A673 (cell line): ENCODE measurements at places on chromosomes 5 and 9.

GRCh38 chr9:102551346-102551745 lies 443.8 kb upstream of the CYLC2 start:
- no peak for DNase-seq

DNA sequence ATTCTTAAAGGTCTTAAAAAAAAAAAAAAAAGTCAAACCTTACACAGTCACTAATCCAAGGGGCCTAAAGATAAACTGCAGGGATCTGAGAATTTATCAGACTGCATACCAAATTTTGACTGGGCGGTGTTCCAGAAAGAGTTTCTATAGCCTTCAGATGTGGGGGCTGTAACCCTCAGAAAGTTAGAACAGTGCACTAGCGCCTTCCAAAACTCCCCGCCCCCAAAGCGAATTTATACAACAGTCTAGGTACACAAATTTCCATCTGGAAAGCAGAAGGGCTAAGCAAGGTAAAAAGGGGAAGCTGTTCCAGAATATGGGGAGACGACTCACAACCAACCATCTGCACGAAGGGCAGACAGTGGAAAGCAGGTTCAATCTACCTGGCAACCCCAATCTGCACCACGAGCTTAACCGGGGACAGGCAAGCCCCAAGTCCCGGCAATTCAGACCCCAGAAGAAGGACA lies 813 bp downstream of the ERMP1 start:
- DNase-seq: peak; percentile 14

GRCh38 chr9:4515958-4516375 lies 25.7 kb downstream of the SLC1A1 start:
- peak; percentile 60 for DNase-seq

- DNase-seq: peak; percentile 2
Observed at GRCh38 chr9:73780916-73781315, 629.3 kb downstream of the ANXA1 start.

DNA sequence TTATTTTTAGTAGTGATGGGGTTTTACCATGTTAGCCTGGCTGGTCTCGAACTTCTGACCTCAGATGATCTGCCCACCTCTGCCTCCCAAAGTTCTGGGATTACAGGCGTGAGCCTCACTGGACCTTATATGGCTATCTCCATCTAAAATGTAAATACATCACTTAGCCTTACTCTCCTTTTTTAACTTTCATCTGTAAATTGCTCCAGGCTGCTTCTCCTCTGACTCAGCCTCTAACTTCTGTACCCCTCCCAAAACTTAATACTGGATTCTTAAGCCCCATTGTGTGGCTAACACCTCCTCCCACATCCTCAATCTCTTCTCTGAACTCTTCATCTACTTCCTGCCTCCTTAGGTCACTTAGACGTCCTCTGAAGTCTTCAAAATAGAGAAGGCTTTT lies 4.0 kb downstream of the SNX30 start:
- DNase-seq: peak; percentile 47

GRCh38 chr5:78610636-78611035 lies 37.9 kb downstream of the LHFPL2 start:
- no peak for DNase-seq

DNA sequence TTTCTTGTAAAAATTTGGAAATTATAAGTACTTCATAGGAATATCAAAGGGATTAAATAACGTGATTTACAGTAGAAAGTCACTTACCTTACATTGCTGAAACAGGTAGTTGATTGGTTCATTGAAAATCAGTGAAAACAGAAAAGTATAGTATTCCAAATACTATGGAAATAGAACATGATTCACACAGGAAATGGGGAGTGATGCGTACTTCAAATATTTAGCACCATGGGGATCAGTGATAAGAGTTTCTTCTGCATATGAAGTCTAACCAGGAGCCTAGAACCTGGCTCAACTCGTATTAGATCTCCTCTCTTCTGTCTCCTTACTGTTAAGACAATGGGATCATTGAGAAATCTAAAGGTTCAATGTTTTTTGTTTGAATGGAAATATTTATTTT lies 133.3 kb downstream of the FAM174A start:
- DNase-seq: peak; percentile 3

DNA sequence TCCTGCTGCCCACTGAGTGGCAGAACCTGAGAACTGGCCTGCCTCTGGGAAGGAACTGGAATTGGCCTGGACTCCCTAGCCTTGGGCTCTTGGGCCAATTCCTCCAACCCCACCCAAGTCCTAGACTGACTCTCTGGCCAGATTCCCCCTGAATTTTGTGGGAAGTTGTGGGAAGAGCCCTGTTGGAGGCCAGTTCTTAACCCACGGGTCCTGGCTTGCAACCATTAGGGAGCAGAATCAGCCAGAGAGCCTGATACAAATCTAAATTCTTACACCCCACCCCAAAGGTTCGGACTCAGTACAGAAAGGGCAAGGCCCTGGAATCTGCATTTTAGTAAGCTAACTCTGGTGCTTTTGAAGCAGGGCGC lies 125.3 kb upstream of the SLC25A48 start:
- DNase-seq: no peak

DNA sequence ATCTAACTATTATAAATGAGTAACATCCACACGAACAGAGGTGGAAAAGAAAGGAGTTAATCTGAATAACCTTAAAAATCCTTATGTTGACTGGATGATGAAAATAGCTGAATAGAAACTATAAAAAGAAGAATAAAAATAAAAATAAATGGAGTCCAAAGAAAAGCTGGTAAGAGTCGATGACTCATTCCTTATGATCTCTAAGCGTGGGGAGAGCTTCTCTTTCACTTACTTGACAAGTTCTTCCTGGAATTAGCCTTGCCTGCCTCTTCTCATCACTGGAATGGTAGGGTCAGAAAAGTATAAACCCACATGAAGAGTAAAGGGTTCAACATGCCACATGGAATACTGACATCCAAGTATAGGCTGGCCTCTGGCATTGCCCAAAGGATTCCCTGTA lies 477.0 kb upstream of the RGMB start:
- no peak for DNase-seq

DNA sequence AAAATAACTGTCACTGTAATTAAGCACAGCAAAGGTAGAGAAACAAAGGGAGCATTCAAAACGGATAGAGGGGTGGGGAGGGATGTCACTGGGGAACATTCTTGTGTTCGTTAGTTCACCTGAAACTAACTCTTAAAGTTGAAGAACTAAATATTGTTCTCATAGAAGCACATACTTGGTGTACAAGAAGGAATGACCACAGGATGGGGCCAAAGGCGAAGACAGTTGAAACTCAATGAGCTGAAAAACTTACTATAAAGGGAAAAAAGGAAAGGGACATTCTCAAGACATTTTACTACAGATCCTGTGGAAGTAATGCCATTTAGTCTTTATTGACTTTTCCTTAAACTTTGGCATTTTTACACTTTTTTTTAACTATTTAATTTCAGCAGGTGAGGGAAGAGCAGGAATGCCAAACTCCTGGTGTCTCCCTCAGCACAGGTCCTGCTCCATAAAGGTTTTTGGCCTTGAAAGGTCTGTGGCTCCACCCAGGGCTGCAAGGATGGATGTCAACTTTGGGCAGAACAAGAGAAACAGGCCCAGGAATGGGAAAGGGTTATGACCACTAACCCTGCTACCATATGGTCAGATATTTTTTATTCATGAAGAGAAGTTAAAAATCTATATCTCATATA lies 197.6 kb upstream of the RASA1 start:
- DNase-seq: peak; percentile 65

DNA sequence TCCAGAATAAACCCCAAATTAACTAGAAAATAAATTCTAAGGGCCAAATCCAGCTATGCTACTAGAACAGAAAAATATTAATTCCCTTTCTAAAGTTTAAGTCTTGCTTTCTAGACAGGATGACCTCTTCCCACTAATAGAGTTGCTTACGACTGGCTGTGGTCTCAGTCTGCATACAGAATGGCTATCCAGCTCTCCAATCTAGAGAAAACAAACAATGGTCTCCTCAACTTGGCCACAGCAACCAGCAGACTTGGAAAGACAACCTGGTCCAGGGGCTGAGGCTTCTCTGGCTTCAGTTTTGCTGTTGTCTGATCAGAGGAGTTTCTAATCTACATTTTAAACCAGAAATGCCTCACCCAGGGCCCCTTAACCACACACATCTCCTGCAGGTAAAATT lies 28.9 kb downstream of the RASEF start:
- DNase-seq: no peak

DNA sequence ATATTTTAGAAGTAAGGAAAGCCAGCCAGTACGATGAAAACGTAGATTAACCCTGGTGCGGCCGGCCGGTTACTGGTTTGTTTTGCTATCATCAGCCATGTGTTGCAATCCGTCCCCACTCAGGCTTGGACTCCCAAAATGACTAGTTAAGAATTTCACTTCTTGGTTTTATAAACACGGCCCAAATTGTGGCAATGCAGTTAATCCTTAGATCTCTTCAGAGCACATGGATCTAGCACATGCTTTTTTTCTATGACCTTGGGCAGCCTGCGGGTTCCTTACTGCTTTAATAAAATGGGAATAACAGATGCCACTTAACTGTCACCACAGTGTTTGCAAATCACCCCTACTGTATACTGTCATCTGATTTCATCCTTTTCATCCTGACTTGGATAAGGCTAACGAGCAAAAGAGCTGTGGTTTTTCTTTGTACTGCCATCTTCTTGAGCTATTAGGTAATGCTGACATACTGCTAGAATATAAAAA lies 1.5 kb downstream of the NDFIP1 start:
- peak; percentile 36 for DNase-seq

- no peak for DNase-seq
Observed at GRCh38 chr9:36913393-36914211, 120.5 kb downstream of the PAX5 start.

- DNase-seq: no peak
Observed at GRCh38 chr9:102087141-102087540, 348.7 kb upstream of the GRIN3A start.

DNA sequence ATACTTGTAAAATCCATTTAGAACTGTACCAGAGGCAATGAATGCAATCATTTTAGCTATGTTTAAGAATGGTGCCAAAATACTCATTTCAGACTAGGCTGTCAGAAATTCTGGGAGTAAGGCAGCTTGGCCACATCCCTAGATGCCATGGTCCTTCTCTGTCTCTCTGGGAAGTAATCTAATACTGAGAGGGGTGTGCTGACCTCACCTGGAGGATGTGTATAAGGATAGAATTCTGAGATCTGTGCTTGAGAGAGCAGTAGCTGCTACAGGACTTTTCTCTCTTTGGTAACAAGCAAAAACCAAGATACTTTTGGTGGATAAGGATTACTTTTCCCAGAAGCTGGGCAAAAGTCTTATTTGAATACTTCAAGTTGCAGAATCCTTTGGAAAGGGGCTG lies 68.1 kb upstream of the MRPS30 start:
- DNase-seq: no peak

DNA sequence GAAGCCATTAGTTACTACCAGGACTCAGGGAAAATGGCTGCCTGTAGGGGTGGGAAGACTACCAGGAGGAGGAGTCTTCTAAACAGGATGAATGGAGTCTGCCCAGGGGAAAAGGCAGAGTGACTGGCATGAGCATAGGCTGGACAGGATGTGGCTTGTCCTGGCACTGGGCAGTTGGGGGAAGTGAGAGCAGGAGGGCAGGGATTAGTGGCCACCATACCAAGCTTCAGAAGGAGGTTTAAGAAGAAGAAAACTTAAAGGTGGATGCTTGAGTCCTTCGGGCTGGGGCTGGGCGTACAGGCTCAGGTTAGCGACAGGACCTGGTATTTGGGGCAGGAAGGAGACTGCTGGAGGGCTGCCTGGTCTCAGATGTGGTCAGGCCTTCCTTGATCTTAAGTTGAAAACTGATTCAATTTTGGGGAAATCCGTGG lies 5.0 kb upstream of the NSD1 start:
- DNase-seq: no peak

DNA sequence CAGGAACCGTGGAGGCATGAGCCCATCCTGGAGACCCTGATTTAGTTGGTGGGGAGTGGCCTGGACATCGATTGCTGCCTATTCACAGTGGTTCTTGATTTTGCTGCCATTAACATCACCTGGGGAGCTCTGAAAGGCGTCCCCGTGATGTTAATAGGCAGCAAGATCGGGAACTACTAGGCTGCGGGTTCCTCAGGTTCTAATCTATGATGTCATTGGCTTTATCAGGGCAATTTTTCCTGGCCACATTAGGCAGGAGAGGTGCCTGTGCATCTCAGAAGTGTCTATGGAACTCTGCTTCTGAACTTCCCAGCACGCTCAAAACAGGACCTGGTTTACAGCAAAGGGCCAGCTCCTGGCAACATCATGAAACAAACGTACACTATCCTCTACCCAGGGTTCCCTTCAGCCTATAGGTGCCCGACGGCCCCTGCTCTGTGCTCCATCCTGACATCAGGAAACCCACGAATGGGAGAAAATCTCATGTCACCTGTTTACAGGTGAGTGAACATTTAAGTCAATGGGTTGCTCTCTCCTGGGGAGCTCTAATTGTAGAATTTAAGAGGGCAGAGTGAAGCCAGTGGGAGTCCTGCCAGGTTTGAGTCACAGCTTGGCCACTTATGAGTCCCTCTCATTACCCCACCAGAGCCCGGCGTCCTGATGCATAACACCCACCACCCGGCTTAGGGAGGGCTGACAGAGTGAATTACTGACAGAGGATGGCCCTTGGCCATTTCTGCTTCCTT lies 49.4 kb downstream of the ROPN1L start:
- no peak for DNase-seq

DNA sequence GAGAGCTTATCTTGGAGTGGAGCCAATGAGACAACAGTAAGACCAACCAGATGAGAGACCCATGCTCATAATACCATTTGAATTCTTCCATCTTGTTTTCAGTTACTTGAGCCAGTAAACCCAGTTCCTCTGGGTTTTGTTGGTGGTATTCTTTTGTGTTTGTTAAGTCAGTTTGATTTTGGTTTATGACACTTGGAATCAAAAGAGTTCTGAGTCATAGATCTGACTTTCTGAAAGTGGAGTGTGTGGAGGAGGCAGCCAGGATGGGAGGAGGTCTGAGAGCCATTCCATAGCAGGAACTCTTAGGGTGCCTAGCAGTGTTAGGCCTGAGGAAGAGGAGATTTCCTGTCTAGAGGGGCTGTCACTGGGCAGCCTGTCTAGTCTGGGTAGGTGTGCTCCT lies 24.6 kb upstream of the PANK3 start:
- peak; percentile 38 for DNase-seq

- no peak for DNase-seq
Observed at GRCh38 chr5:81534441-81534840, 140.5 kb upstream of the ACOT12 start.

DNA sequence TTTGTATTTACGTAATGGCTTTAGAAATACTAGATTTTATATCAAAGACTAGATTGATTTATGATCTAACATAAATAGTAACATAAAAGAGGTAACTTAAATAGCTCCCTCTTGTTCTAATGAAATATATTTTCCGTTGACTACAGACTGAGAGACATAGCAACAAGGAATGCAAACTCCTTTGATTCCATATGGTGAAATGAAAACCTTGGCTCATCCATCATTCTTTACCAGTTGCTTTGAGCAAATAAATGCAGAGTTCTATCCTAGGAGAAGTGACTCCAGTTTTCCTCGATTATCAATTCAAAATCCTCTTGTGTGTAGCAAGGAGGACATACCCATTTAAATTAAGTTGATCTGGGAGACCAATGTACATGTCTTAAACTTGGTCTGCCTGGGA lies 18.0 kb upstream of the JAKMIP2 start:
- DNase-seq: no peak

- DNase-seq: no peak
Observed at GRCh38 chr5:139277171-139277570, 16.4 kb upstream of the MATR3 start.

GRCh38 chr9:87959916-87960581 lies 14.3 kb downstream of the CDK20 start:
- no peak for DNase-seq
